ENCODE measurements at places on chromosomes 7 and 10. TPM values are rescaled to one million over a fixed set of nuclear protein-coding genes. Genes with fewer than 3 reads are reported as not detected.

Gene ZFAND2A
- total RNA-seq: 9.2 TPM

Gene IKZF1
- 1.4 TPM for total RNA-seq

Gene FAM25C
- not detected for total RNA-seq

Gene CACNB2
- 1.0 TPM for total RNA-seq

Gene MYOF
- 2.8 TPM for total RNA-seq

Gene CTAGE8
- not detected for total RNA-seq

Gene SFRP5
- 1.9 TPM for total RNA-seq

Gene PAPOLB
- total RNA-seq: not detected

Data from H7 (cell line).